Suprapubic skin (tissue), 4 donors: ENCODE measurements at places on chromosomes 1 and 21. TPM values are rescaled to one million over a fixed set of nuclear protein-coding genes. Genes with fewer than 3 reads are reported as not detected.

GRCh38 chr21:44487831-44488230, 32.5 kb downstream of the LRRC3 start:
- no peaks in the 10 kb centered on the region for H3K36me3 ChIP-seq
- H3K4me3 ChIP-seq = no peak overlapping the region
- H3K27me3 ChIP-seq = peaks cover 9% of the 10 kb centered on the region
- H3K27ac ChIP-seq = no peak overlapping the region
- no peaks in the 10 kb centered on the region for H3K4me1 ChIP-seq
- no peak for DNase-seq

DNA sequence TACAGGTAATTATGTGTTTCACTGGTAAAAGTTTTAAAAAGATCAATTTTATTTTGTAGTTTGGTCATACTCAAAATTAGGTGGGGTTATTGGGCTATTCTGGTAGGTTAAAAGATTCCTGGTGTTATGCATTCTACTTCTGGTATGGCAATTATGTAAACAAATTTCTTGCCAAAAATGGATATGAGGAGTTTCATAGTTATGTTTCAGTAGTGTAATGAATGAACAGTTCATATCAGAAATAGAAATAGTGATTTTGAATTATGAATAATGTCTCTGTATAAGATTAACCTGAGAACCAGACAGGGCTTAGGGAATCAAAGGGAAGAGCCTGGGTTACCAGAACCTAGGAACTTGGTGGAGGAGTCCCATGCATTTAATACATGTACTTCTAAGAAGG, 15.9 kb downstream of the ATF6 start:
- H3K4me1 ChIP-seq = no peaks in the 10 kb centered on the region
- H3K27ac ChIP-seq = no peak overlapping the region
- no peak overlapping the region for H3K4me3 ChIP-seq
- DNase-seq = no peak
- peaks cover 55% of the 10 kb centered on the region for H3K36me3 ChIP-seq

Gene ZBTB21
- total RNA-seq = 32.6 TPM

Gene CYP4A22
- not detected for total RNA-seq

DNA sequence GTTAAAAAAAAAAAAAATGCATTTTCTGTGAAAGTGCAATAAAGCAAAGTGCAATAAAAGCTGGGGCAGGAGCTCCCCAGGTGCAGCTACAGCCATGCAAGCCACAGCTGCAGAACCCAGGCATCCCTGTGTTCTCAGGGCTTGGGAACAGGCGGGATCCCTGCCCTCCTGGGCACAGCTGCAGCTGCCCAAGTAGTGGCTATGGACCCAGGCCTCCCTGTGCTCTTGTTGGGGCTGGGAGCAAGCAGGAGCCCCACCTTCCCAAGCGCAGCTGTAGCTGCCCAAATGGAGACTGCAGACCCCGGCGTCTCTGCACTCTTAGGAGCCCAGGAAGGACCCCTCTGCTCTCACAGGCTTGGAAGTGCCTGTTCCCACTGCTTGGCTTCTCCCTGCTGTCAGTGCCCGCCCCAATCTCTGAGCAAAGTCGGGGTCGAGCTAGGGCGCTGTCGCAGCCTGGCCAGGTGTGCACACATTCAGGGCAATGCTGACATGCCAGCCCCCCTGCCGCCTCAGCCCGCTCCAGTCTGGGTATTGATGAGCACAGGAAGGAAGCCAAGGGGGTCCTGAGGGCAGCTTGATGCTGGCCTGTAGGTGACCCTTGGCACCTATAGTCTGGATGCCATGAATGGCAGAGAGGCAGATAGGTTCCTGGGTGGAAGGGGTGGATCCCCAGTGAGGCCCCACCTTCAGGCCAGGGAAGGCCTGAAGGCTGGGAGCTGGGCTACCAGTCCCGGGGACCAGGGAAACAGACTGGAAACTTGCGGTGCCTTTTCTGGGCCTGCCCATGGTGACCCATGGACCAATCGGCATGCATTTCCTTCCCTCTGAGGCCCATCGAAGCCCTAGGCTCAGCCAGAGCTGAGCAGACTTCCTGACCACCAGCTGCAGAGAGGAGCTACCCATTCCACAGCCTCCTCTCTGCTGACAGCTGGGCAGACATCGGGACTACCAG, 58.6 kb downstream of the RRAGC start:
- peaks cover 54% of the 10 kb centered on the region for H3K27me3 ChIP-seq
- DNase-seq = no peak
- H3K36me3 ChIP-seq = no peaks in the 10 kb centered on the region
- H3K4me1 ChIP-seq = peaks cover 11% of the 10 kb centered on the region
- no peak overlapping the region for H3K4me3 ChIP-seq

GRCh38 chr1:229305392-229305791, 34.5 kb downstream of the RAB4A start:
- no peaks in the 10 kb centered on the region for H3K27me3 ChIP-seq
- no peaks in the 10 kb centered on the region for H3K4me1 ChIP-seq
- peaks cover 68% of the 10 kb centered on the region for H3K36me3 ChIP-seq
- no peak overlapping the region for H3K27ac ChIP-seq
- no peak for DNase-seq

- no peak overlapping the region for H3K4me3 ChIP-seq
- no peaks in the 10 kb centered on the region for H3K36me3 ChIP-seq
- H3K4me1 ChIP-seq = no peaks in the 10 kb centered on the region
- peaks cover 5% of the 10 kb centered on the region for H3K27me3 ChIP-seq
- no peak for DNase-seq
- H3K27ac ChIP-seq = no peak overlapping the region
Observed at GRCh38 chr1:147504801-147505311, 36.4 kb upstream of the BCL9 start.

Gene CFH
- total RNA-seq = 30.5 TPM

Gene C1orf94
- not detected for total RNA-seq

DNA sequence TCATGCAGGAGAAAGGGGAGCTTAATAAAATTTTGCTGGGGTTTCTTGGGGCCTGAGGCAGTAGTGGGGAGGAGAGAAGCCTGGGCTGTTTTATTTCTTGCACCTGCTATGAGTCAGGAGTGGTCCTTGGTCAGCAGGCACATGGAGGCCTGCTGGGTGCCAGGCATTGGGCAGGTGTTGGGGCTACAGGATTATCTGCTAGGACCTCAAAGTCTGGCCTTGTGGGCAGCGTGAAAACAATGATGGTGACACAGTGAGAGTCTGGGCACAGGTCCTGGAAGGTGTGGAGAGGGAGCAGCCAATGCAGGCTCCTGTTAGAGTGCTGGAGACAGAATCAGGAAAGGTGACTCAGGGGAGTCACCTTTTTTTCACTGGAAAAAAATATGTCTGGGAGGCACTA, 17.2 kb downstream of the ROR1 start:
- no peak overlapping the region for H3K27ac ChIP-seq
- no peaks in the 10 kb centered on the region for H3K4me1 ChIP-seq
- no peaks in the 10 kb centered on the region for H3K36me3 ChIP-seq
- H3K27me3 ChIP-seq = no peaks in the 10 kb centered on the region
- DNase-seq = no peak

Gene KANK4
- 1.3 TPM for total RNA-seq

DNA sequence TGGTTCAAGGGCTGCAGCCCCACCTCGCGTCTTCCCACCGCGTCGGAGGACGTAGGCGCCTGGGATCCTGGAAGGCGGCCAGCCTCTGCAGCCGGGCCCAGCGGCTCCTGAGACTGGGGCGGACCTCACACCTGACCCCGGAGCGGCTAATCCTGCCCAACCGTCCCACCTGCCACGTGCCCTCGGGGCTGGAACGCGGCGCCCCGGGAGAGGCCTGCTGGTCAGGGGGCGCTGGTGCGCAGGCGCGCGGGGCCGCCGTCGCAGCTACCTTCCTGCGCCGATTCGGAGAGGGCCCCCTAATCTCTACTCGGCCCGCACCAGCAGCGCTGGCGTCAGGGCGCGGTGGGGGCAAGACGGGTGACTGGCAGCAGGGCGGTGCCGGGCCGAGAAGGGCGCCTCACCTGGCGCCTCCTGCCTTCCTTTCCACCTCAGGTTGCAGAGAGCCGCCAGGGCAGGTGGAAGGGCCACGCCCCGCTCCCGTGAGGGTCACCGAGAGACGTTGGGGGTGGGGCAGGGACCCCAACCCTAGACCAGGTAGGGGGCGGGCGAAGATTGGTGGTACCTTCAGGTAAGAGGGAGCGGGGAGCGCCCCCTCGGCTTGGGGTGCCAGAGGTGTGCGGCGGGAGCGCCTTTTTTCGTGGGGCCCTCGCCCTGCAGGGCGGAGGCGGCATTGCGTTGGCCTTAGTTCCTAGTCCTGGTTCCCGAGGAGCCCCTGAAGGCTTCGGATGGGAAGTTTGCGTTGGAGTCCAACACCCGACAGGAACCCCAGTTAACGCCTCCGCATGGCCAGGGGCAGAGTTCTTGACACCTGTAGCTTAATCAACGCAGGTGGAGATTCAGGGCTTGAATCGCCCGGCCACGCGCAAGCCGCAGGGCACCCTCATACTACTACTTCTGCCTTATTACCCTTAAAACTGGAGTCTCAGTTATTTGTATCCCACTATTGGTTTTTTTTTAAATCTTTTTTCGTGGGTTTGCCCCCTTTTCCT, at the start of gene TDRD5:
TDRD5 (plus strand) TSS at position 241 of the 989 bp plus-strand sequence. CDS start 784 bp downstream, outside the sequence.
- peaks cover 10% of the 10 kb centered on the region for H3K4me1 ChIP-seq
- peak within 1 kb of the TSS; percentile 23 for H3K27ac ChIP-seq
- DNase-seq = no peak
- peaks cover 22% of the 10 kb centered on the region for H3K27me3 ChIP-seq

- no peaks in the 10 kb centered on the region for H3K27me3 ChIP-seq
- no peak overlapping the region for H3K27ac ChIP-seq
- no peak overlapping the region for H3K4me3 ChIP-seq
Observed at GRCh38 chr21:38853421-38853919, 47.7 kb downstream of the ETS2 start.

DNA sequence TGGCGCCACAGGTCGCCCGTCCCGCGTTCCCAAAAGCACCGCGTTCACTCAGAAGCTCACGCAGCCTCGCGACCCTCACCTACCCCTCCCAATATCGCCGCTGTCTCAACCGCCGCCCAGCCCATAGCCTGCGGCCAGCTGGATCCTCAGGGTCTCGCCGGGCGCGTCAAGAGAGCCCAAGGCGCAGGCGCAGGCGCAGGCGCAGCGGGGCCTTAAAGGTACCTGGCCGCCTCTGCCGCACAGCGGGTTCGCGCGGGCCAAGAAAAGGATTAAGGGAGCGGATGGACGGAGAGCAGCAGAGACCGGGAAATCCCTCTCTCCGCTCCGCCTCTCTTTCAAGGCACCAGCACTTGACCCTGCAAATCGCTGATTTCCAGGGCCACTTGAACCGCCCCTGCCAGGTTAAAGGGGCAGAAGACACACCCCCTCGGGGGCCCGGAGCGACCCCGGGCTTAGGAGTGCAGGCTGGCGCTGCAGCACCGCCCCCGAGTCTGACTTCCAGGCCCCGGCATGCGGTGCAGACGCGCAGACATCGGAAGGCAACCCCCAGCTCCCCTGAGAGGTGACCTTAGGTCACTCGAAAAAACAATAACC, at the start of gene NBPF20:
NBPF20 (minus strand) TSS at position 168 of the 594 bp plus-strand sequence. CDS start 20,331 bp downstream, outside the sequence.
- H3K27me3 ChIP-seq = peaks cover 26% of the 10 kb centered on the region

GRCh38 chr1:47709872-47710231, 272.0 kb downstream of the FOXD2 start:
- peak overlapping the region; percentile 47 for H3K4me3 ChIP-seq
- H3K4me1 ChIP-seq = peaks cover 29% of the 10 kb centered on the region
- no peaks in the 10 kb centered on the region for H3K36me3 ChIP-seq
- peaks cover 84% of the 10 kb centered on the region for H3K27me3 ChIP-seq
- no peak overlapping the region for H3K27ac ChIP-seq

- DNase-seq = no peak
- H3K4me3 ChIP-seq = no peak overlapping the region
- peaks cover 8% of the 10 kb centered on the region for H3K4me1 ChIP-seq
- no peaks in the 10 kb centered on the region for H3K36me3 ChIP-seq
- H3K27ac ChIP-seq = no peak overlapping the region
- no peaks in the 10 kb centered on the region for H3K27me3 ChIP-seq
Observed at GRCh38 chr1:70140343-70140742, 65.0 kb downstream of the LRRC40 start.

Gene CATSPERE
- total RNA-seq = 0.45 TPM

DNA sequence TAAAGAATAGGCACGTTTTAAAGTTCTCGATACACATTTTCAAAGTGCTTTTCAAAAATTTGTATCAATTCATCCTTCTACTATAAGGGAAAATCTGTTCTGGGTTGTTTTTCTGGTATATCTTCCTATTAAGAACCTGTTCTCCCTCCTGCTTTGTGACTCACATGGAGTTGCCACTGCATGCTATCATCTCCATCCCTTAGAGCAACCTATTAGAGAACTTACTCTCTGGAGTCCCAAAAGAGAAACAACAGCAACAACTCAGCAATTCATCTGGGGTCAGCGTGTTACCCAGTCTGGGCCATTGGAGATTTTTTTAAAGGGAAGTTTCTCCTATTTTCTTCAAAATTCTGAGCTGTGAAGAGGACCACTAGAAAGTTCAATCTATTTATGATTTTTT, 227.4 kb downstream of the HLX start:
- no peaks in the 10 kb centered on the region for H3K4me1 ChIP-seq
- DNase-seq = no peak
- H3K27ac ChIP-seq = no peak overlapping the region
- no peaks in the 10 kb centered on the region for H3K27me3 ChIP-seq
- no peak overlapping the region for H3K4me3 ChIP-seq

Gene C1orf116
- 72.4 TPM for total RNA-seq

- no peak overlapping the region for H3K27ac ChIP-seq
- H3K4me3 ChIP-seq = no peak overlapping the region
- peaks cover 74% of the 10 kb centered on the region for H3K36me3 ChIP-seq
- H3K4me1 ChIP-seq = no peaks in the 10 kb centered on the region
Observed at GRCh38 chr1:10173582-10173981, 36.8 kb upstream of the KIF1B start.

DNA sequence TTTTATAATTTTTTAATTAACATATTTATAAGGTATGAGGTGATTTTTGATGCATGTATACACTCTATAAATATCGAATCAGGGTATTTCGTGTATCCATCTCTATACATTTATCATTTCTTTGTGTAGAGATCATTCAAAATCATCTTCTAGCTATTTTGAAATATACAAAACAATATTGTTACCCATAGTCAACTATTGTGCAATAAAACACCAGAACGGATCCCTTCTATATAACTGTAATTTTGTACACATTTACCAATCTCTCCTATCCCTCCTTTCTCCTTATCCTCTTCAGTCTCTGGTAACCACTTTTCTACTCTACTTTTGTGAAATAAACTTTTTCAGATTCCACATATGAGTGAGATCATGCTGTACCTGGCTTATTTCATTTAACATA, 1459.6 kb downstream of the MRPL39 start:
- no peaks in the 10 kb centered on the region for H3K36me3 ChIP-seq
- H3K4me1 ChIP-seq = no peaks in the 10 kb centered on the region
- H3K4me3 ChIP-seq = no peak overlapping the region

DNA sequence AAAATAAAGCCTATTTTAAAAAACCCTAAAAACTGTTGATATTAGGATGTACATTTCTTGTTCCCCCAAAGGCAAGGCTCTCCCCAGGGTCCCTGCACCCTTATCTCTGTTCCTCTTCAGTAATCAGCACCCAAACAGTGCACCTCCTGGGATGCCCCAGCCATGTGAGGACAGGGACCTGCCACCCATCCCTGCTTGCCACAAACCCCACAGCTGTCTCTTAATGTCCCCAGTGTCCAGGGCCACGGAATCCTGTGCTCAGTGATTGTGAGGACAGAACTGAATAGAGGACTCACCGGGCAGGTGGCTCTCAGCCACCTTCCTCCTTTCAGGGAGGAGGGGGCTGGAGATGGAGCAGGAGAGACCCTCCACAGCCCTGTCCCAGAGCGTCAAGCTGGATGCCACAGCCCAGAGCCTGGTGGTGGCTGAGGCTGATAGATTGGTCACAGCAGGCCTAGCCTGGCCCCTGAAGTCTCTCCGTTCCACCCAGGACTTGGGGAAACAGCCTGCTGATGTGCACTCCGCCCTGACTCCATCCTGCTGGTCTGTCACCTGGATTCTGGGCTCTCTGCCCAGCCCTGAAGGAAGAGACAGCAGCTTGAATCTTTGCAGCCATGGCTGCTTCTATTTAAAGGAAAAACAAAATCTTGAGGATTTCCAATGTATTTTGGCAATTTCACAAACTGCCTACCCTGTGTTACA, 23.1 kb downstream of the RNF187 start:
- H3K4me3 ChIP-seq = no peak overlapping the region
- H3K27me3 ChIP-seq = peaks cover 5% of the 10 kb centered on the region
- no peak overlapping the region for H3K27ac ChIP-seq
- no peaks in the 10 kb centered on the region for H3K36me3 ChIP-seq
- DNase-seq = no peak
